ENCODE measurements at places on chromosomes 4 and X.

DNA sequence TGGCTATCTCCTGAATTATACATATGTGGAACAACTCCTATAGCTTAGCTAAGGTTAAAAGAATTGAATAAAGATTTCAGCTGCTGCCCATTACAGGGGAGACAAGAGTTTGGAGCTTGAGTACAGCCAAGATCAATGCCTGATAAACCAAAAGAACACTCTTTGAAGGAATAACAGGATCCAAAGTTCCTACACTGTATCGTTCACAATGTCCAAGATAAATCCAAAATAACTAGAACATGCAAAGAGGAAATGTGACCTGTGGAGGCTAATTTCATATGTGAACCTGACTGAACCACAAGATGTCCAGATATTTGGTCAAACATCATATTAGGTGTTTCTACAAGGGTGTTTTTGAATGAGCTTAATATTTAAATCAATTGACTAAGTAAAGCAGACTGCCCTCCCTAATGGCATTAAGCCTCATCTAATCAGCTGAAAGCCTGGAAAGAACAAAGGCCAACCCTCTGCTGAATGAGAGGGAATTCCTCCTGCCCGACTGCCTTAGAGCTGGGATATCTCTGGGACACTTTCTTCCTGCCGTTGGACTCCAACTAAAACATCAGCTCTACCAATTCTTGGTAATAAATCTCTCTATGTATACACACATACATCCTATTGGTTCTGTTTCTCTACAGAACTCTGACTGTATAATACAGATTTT is 19.2 kb downstream of the RFC1 start:
- H3K27ac ChIP-seq: no peak overlapping the region
- H3K4me3 ChIP-seq: no peak overlapping the region
- H3K36me3 ChIP-seq: peaks cover 21% of the 10 kb centered on the region
- no peaks in the 10 kb centered on the region for H3K27me3 ChIP-seq

GRCh38 chrX:107290019-107290418 is 83.6 kb downstream of the DNAAF6 start:
- DNase-seq: no peak
- H3K4me1 ChIP-seq: no peaks in the 10 kb centered on the region
- no peak overlapping the region for H3K4me3 ChIP-seq
- H3K27me3 ChIP-seq: no peaks in the 10 kb centered on the region
- no peak overlapping the region for H3K27ac ChIP-seq

GRCh38 chrX:129957241-129958082 is 25.0 kb upstream of the BCORL1 start:
- H3K4me1 ChIP-seq: no peaks in the 10 kb centered on the region
- no peaks in the 10 kb centered on the region for H3K36me3 ChIP-seq
- peak overlapping the region; percentile 55 for H3K4me3 ChIP-seq
- peak overlapping the region; percentile 63 for H3K27ac ChIP-seq
- peak; percentile 74 for DNase-seq
- H3K27me3 ChIP-seq: no peaks in the 10 kb centered on the region

GRCh38 chrX:32026772-32027171 is 954.9 kb upstream of the FTHL17 start:
- DNase-seq: no peak
- H3K36me3 ChIP-seq: no peaks in the 10 kb centered on the region
- H3K27ac ChIP-seq: no peak overlapping the region
- no peak overlapping the region for H3K4me3 ChIP-seq
- no peaks in the 10 kb centered on the region for H3K27me3 ChIP-seq

DNA sequence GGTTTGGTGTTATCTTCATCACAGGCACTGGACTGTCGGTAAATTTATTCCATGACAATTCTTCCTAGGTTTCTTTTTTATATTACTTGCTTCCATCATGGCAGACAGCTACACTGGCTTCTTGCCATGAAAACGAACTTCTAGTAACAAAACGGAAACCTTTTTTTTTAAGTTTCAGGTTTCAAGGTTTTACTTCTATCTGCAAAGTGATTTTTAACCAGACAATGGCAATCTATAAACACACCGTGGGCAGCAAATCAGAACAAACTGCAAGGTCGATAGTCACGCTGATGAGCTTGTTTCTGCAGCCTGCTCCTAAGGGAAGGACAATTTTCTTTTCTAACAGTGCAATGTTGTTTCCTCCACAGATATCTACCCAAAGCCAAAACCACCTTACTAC is 29.9 kb downstream of the XG start:
- H3K27me3 ChIP-seq: no peaks in the 10 kb centered on the region
- no peak overlapping the region for H3K4me3 ChIP-seq
- no peak overlapping the region for H3K27ac ChIP-seq
- DNase-seq: no peak
- no peaks in the 10 kb centered on the region for H3K36me3 ChIP-seq
- no peaks in the 10 kb centered on the region for H3K4me1 ChIP-seq

DNA sequence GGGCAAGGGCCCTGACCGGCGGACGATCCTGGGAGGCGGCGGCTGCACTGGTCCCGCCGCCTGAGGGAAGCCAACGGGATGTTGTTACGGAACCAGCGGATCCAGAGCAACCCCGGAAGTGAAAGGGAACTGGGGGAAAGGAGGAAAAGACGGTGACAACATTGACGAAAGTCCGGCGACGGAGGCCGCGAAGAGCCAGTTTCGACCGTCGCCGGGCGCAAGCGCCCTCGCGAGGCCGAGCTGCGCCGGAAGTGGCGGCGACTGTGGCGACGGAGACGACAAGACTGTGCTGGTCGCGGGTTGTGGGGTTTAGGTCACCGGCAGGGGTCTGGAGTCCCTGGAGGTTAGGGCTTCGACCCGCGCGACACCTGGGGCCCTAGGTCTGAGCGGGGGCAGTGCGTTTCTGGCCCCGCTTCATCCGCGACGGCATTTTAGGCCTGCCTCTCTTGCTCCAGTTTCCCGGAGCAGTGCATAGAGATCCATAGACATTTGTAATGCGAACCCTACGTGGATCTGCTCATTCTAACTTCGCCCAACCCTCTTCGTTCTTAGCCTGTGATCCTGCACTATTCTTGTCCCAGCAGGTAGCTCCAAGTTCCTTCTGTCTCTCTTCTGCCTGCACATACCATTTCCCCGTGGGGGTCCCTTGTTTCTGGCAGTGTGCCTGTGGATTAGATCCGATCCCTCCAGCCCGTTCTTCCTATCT is at the start of gene BOD1L1:
BOD1L1 (minus strand) TSS at position 120 of the 706 bp plus-strand sequence. CDS start 138 bp downstream, outside the sequence.
- peaks cover 5% of the 10 kb centered on the region for H3K4me1 ChIP-seq
- peak within 1 kb of the TSS; percentile 89 for H3K27ac ChIP-seq
- peak; percentile 84 for DNase-seq
- peak within 1 kb of the TSS; percentile 72 for H3K4me3 ChIP-seq

GRCh38 chr4:150008546-150008945 is 69.7 kb upstream of the DCLK2 start:
- H3K27me3 ChIP-seq: no peaks in the 10 kb centered on the region
- no peaks in the 10 kb centered on the region for H3K4me1 ChIP-seq
- DNase-seq: no peak
- no peak overlapping the region for H3K4me3 ChIP-seq
- no peak overlapping the region for H3K27ac ChIP-seq

DNA sequence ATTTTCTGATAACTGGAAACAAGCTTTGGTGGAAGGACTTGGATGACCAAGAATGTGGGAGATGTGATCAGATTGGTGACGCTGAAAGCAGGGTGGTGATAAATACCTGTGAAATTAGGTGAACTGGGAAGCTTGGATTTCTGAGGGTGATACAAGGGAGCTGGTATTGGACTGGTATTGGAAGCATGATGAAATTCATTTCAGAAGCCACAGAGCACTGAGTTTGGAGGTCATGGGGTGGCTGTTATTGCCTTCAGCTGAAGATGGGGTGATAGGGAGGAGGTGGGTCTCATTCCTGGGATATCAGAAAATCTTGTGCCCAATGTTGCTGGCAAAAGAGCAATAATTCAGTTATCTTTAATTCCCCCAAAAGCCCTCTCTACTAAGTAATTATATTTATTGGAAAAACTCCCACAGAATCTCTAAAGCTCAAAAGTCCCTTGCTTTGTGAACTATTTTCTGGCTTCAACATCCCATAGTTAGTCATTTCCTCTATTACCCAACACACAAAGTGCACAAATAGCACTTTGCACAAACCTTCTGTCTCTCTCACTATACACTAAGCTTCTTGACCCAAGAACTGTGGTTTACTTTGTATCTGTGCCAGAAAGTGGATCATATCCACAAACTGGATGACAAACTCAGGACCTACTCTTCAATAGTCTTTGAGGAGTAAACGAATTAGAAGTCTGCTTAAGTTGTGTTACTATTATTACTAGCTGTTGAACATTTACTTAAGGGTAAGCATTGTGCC is 23.1 kb upstream of the CAMK2D start:
- no peaks in the 10 kb centered on the region for H3K27me3 ChIP-seq
- no peaks in the 10 kb centered on the region for H3K36me3 ChIP-seq
- H3K4me1 ChIP-seq: no peaks in the 10 kb centered on the region

DNA sequence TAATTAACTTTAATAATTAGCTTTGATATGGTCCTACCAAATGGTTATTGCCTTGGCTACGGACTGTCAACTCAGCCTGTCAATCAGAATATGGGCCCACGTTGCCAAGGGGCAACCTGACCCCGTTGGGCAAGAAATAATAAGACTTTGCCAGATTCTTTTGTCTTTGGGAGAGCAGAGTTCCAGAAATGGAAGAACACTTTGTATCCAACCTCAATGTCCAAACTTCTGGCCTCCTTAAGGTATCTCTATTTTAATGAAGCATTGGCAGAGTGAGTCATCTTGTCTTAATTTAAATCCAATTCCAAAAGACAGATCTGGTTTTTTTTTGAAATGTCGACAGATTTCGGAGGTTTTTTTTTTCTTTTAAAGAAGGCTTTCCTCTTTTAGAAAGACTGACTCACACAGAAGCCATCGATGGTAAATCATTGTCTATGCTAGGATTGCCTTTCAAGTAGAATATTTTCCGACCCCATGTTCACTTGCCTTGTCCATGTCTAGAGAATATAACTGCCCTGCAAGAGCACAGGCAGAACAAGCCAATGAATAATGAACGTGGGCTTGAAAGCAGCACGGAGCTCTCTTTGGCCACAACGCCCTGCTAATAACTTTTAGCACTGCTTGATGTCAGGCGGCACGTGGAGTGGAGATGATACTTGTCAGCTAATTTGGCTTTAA is 190.3 kb upstream of the GATB start:
- H3K27ac ChIP-seq: no peak overlapping the region
- H3K4me1 ChIP-seq: no peaks in the 10 kb centered on the region
- H3K36me3 ChIP-seq: no peaks in the 10 kb centered on the region

DNA sequence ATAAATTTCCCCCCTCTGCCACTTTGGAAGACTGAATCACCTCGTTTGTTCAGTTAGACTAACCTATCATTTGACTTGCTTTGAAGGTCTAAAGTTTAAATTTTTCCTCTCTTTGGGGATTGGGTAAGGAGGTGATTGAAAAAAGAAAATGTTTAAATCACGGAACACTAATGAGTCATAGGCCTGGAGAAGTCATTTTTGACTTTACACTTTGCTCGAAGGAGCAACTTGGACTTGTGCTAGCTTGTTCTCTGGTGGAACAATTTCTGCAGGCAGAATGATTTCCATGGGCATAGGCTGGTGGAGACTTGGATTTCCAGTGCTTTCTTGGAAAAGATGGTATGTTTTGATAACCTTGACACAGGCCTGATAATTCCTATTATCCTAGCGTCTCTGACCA is 10.5 kb upstream of the GLUD2 start:
- no peaks in the 10 kb centered on the region for H3K27me3 ChIP-seq
- no peak overlapping the region for H3K4me3 ChIP-seq
- no peak overlapping the region for H3K27ac ChIP-seq
- no peak for DNase-seq
- H3K4me1 ChIP-seq: no peaks in the 10 kb centered on the region

DNA sequence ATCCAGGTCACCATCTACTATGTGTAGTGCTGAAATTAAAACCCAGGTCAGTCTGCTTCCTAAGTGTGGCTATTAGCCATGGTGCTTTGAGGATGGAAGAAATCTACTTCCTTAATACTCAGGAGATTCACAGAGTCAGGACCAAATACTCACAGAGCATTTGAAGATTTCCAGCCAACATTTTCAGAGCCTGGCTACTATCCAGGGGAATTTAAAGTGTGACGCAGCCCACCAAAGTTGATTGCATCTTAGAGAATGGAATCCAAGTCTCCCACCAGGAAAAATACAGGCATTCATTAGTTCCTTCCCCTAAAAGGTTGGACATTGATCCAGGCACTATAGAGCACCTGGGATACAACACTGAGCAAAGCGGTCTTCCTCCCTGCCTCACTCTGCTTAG is 83.8 kb downstream of the HS3ST1 start:
- no peaks in the 10 kb centered on the region for H3K27me3 ChIP-seq
- H3K27ac ChIP-seq: no peak overlapping the region
- no peak overlapping the region for H3K4me3 ChIP-seq
- H3K36me3 ChIP-seq: no peaks in the 10 kb centered on the region
- no peaks in the 10 kb centered on the region for H3K4me1 ChIP-seq
- no peak for DNase-seq

- no peak overlapping the region for H3K4me3 ChIP-seq
- peaks cover 22% of the 10 kb centered on the region for H3K4me1 ChIP-seq
- no peak overlapping the region for H3K27ac ChIP-seq
- DNase-seq: no peak
- no peaks in the 10 kb centered on the region for H3K27me3 ChIP-seq
Observed at GRCh38 chr4:145507636-145508035, 26.0 kb downstream of the SMAD1 start.

- no peaks in the 10 kb centered on the region for H3K27me3 ChIP-seq
- DNase-seq: no peak
- no peak overlapping the region for H3K27ac ChIP-seq
- H3K4me3 ChIP-seq: no peak overlapping the region
Observed at GRCh38 chr4:39263895-39264294, 81.6 kb downstream of the WDR19 start.

DNA sequence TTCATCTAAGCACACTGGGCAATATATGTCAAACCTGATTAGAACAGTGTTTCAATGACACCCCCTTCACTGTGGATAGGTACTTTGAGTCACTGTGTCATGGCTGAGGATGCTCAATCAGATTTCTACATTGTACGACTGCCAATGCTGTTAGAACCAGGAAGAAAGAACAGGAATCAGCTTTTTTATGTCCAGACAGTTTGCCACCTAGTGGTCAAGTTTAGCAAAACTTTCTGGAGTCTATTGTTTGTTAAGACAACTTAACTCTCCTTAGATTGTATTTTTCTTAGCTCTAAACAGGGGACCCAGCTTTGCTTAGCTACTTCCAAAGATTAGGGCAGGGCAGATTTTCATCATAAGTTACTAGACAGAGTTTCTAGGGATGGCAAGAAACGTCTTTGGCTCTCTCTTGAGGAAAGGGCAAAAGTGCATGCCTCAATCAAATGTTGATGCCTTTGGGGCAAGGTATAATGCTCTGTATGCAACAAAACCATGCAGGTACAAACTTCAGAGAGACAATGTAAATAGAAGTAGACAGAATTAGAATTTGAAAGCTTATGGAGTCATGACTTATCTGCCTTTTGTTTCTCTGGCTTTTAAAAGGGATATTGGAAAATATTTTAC is 40.5 kb upstream of the BMP3 start:
- no peaks in the 10 kb centered on the region for H3K27me3 ChIP-seq
- H3K27ac ChIP-seq: no peak overlapping the region
- no peaks in the 10 kb centered on the region for H3K4me1 ChIP-seq
- no peaks in the 10 kb centered on the region for H3K36me3 ChIP-seq

DNA sequence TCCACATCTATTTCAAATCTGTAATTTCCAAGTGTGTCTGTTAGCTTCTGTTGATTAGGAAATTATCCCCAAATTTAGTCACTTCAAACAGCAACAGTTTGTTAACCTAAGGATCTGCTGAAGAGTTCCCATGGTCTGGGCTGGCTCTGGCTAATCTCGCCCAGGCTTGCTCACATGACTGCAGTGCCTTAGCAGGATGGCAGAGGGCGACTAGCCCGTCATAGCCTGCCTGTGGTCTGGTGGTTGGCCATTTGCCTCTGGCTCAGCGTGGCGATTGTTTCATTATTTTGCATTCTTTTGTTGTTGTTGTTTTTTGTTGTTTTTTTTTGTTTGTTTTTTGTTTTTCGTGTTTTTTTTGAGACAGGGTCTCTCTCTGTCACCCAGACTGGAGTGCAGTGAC is 264.0 kb downstream of the TRIML1 start:
- H3K36me3 ChIP-seq: no peaks in the 10 kb centered on the region
- H3K4me3 ChIP-seq: no peak overlapping the region
- H3K4me1 ChIP-seq: no peaks in the 10 kb centered on the region
- H3K27me3 ChIP-seq: no peaks in the 10 kb centered on the region
- DNase-seq: no peak
